ENCODE measurements at places on chromosomes 16 and 17.

DNA sequence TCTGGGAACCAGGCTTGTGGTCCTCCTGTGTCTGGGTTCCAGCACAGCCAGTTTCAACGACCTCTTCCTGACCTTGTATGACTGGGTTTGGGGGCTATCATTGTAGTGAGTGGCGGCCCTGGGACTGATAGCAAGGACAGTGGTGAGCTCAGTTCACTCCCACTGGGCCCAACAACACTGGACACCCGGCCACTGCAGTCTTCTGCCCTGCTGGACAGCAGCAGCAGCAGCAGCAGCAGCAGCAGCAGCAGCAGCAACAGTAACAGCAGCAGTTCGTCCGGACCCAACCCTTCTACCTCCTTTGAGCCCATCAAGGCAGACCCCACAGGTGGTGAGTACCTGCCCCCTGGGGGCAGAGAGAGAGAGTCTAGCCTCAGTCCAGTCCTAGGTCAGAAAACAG is 3.3 kb upstream of the ELMO3 start:
- no peak for DNase-seq

DNA sequence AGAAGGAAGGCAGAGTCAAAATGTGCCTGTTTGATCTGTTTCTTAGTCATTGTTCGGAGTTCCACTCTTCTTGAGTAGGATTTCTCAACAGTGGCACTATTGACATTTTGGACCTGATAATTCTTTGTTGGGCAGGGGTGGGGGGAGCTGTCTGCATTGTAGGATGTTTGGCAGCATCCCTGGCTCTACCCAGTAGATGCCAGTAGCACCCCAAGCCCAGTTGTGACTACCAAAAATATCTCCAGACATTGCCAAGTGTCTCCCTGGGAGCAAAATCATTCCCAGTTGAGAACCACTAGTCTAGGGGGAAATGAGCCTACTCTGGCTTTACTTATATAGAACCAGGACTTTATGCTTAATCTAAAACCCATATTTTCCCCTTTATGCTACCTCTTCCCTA is 1.1 kb upstream of the GFOD2 start:
- no peak for DNase-seq

DNA sequence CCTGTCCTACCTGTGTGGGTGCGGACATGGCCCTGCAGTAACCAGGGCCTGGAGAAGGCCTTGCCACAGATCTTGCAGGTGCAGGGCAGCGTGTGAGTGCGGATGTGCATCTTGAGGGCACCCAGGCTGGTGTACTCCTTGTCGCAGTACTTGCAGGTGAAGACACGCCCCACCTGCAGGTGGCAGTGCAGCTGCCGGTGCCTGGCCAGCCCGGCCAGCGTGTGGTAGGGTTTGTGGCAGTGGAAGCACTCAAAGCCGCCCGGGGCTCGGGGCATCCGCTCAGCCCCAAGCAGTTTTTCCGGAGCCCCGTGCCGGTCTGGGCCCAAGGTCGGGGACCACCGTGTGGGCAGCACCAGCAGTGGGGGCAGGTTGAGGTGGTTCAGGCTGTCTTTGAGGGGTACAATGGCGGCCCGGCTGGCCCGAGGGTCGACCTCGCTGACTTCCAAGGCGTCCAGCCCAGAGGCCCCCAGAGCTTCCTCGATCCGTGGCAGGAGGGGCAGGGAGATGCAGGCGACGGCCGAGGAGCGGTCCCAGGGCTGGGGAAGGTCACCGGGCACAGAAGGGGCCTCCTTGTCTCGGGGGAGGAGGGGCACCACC is 5.1 kb downstream of the SNAI3 start:
- DNase-seq, result peak; percentile 49

DNA sequence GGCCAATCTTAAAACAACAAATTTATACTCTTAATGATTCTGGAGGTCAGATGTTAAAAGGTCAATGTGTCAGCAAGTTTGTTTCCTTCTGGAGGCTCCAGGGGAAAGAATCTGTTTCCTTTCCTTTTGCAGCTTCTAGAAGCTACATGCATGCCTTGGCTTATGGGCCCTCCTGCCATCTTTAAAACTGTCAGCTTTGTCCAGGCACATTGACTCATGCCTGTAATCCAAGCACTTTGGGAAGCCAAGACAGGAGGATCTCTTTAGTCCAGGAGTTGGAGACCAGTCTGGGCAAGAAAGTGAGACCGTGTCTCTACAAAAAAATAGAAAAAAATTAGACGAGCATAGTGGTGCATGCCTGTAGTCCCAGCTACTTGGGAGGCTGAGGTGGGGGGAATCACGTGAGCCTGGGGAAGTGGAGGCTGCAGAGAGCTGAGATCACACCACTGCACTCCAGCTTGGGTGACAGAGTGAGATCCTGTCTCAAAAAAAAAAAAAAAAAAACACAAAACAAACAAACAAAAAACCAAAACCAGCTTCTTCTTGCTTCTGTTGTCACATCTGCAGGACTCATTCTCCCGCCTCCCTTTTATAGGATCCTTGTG is 58.3 kb downstream of the NOS2 start:
- DNase-seq, result no peak
